ENCODE measurements at places on chromosomes 1 and 21.

DNA sequence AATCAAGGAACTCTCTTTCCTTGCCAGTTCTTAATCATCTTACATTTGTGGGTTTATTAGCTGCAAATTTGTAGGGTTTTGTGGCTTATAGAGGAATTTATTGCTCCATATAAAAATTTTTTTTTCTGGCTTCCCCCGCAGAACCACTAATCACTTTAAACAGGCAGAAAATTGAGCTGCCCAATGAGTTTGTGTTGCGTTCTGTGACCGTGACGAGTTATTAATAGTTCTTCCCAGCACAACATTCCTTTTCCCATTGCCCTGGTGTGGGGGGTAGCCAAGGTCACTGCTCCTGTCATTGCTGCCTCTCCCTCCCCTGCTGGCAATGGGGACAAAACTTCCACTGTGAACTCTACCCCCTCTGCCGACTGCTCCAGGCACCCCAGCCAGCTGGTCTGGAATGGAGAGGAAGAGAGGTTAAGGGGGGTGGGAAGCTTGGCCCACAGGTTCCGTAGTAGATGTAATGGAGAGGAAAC, 55.1 kb downstream of the UBE2T start:
- no peak overlapping the region for H3K4me3 ChIP-seq
- H3K27ac ChIP-seq: no peak overlapping the region
- no peak for DNase-seq
- H3K4me1 ChIP-seq: peaks cover 30% of the 10 kb centered on the region
- H3K27me3 ChIP-seq: peaks cover 66% of the 10 kb centered on the region
- H3K36me3 ChIP-seq: no peaks in the 10 kb centered on the region

- no peaks in the 10 kb centered on the region for H3K27me3 ChIP-seq
- no peak overlapping the region for H3K4me3 ChIP-seq
- H3K36me3 ChIP-seq: peaks cover 10% of the 10 kb centered on the region
- no peak overlapping the region for H3K27ac ChIP-seq
Observed at GRCh38 chr1:197683895-197684553, 91.3 kb downstream of the DENND1B start.

DNA sequence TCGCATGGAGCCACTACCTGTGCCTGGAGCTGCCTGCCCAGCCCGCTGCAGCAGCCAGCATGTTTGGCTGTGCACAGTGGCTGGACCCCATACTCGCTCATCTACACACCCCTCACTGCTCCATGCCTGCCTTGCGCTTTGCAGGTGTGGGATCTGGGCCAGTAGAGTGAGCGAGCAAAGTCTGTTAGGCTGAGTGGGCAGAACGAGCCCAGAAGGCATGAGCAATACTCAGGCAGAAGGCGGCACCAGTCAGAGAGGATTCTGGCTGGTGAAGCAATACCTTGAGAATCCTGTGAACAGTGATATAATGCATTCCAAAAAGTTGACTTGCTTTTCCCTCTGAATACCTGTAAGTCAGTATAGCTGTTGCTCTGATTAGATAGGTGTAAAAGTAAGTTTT, 816.4 kb downstream of the KCNT2 start:
- no peak overlapping the region for H3K27ac ChIP-seq
- H3K4me3 ChIP-seq: no peak overlapping the region
- no peaks in the 10 kb centered on the region for H3K36me3 ChIP-seq

DNA sequence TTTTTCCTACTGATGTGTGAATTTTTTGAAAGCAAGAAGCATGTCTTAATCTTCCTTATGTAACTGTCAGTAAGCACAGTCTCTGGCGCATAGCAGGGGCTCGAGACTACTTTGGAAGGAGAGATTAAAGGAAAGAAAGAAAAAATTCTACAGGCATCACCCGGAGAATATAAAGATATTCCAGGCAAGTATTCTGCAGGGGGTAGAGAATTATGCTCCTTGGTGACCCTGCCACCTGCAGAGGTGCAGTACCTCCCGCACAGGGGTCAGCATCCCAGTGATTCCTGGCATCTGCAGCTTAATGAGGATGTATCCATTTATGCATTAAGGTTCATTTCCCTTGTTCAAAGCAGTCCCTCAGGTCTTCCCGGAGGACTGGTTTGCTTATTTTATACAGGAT, 87.6 kb upstream of the WLS start:
- DNase-seq: no peak
- H3K27ac ChIP-seq: no peak overlapping the region

DNA sequence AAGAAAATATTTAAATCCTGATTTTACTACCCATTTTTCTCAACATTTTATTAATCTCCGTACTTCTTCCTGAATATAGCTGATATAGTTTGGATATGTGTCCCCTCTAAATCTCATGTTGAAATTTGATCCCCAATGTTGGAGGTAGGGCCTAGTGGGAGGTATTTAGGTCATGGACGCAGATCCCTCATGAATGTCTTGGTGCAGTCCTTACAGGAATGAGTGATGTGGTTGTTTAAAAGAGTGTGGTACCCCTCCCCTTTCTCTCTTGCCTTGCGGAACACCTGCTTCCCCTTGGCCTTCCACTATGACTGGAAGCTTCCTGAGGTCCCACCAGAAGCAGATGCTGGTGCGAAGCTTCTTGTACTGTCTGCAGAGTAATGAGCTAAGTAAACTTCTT, 17.5 kb downstream of the RNF115 start:
- H3K4me1 ChIP-seq: peaks cover 18% of the 10 kb centered on the region
- no peaks in the 10 kb centered on the region for H3K27me3 ChIP-seq
- no peak overlapping the region for H3K27ac ChIP-seq
- no peak for DNase-seq
- H3K36me3 ChIP-seq: peaks cover 4% of the 10 kb centered on the region

GRCh38 chr1:170310951-170311350, 165.2 kb downstream of the NTMT2 start:
- no peak overlapping the region for H3K4me3 ChIP-seq
- no peak overlapping the region for H3K27ac ChIP-seq
- no peaks in the 10 kb centered on the region for H3K36me3 ChIP-seq
- H3K4me1 ChIP-seq: peaks cover 40% of the 10 kb centered on the region
- no peaks in the 10 kb centered on the region for H3K27me3 ChIP-seq

GRCh38 chr1:232805269-232806185, at the start of gene MAP10:
MAP10 (plus strand) TSS chr1:232805416; CDS start chr1:232805450, 34 bp downstream.
- H3K4me3 ChIP-seq: peak within 1 kb of the TSS; percentile 83
- peak; percentile 72 for DNase-seq

DNA sequence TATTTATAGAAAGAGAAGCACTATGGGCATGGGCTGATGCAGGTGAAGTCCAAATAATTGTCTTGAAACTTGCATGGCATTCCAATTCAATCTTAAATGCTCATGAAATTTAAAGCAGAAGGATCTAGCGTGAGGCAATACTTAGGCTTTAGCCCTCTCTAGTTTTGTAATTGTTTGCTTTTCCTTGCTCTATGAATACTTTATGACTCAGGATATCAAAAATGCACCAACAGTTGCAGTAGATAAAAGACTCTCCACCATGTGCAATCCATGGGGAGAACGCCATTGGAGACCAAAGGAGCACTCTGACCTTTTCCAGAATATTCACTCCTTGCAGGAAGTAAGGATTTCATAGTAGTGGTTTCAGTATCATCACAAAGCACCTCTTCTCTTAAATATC, 436.4 kb downstream of the LRRIQ3 start:
- no peak overlapping the region for H3K4me3 ChIP-seq
- H3K4me1 ChIP-seq: no peaks in the 10 kb centered on the region
- no peak overlapping the region for H3K27ac ChIP-seq

DNA sequence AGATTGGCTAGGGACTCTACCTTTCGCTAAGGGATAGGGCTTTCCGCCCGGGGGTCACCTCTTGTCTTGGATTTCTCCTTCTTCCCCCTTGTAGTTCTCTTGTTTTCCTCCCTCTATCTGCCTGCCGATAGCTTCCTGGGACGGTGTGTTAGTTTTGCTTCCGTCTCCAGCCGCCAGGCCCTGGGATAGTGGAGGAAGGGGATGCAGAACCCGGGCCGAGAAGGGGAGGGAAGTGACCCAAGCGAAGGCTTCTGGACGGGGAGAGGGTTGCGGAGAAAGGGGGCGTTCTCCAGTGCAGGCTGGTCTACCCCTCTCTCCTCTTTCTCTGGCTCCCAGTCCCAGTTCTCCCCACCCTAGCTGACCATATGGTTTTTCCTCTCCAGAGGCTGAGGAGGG, 871 bp downstream of the TUFT1 start:
- peak overlapping the region; percentile 97 for H3K4me3 ChIP-seq
- no peak for DNase-seq

DNA sequence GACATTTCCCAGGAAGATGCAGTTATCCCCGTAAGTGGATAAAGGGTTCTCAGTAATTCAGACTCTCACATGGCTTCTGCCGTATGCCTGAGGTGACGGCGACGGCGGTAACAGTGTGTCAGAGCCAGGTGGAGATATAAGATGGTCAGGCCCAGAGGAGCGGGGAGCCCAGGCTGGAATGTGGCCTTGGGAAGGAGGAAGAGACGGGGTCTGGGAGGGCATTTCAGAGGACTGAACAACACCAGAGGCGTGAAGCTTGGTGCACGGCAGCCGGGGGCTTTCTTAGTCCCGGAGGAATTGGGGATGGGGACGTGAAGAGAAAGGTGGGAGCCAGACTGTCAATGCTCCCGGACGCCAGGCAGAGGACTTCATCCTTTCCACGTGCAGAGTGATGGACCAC, 1.0 kb downstream of the RER1 start:
- peaks cover 7% of the 10 kb centered on the region for H3K36me3 ChIP-seq
- H3K27ac ChIP-seq: peak overlapping the region; percentile 94
- peak overlapping the region; percentile 92 for H3K4me3 ChIP-seq
- no peaks in the 10 kb centered on the region for H3K27me3 ChIP-seq

GRCh38 chr1:219902951-219903350, 25.4 kb downstream of the SLC30A10 start:
- H3K27ac ChIP-seq: no peak overlapping the region
- no peaks in the 10 kb centered on the region for H3K36me3 ChIP-seq
- H3K4me1 ChIP-seq: no peaks in the 10 kb centered on the region

- DNase-seq: no peak
- peaks cover 9% of the 10 kb centered on the region for H3K4me1 ChIP-seq
- H3K27me3 ChIP-seq: peaks cover 95% of the 10 kb centered on the region
- H3K27ac ChIP-seq: no peak overlapping the region
- peak overlapping the region; percentile 83 for H3K4me3 ChIP-seq
Observed at GRCh38 chr1:90706437-90707362, 10.4 kb downstream of the BARHL2 start.

GRCh38 chr21:27085387-27085786, 118.5 kb upstream of the ADAMTS5 start:
- H3K27ac ChIP-seq: no peak overlapping the region
- H3K4me3 ChIP-seq: no peak overlapping the region
- no peaks in the 10 kb centered on the region for H3K36me3 ChIP-seq
- no peaks in the 10 kb centered on the region for H3K27me3 ChIP-seq
- no peaks in the 10 kb centered on the region for H3K4me1 ChIP-seq

DNA sequence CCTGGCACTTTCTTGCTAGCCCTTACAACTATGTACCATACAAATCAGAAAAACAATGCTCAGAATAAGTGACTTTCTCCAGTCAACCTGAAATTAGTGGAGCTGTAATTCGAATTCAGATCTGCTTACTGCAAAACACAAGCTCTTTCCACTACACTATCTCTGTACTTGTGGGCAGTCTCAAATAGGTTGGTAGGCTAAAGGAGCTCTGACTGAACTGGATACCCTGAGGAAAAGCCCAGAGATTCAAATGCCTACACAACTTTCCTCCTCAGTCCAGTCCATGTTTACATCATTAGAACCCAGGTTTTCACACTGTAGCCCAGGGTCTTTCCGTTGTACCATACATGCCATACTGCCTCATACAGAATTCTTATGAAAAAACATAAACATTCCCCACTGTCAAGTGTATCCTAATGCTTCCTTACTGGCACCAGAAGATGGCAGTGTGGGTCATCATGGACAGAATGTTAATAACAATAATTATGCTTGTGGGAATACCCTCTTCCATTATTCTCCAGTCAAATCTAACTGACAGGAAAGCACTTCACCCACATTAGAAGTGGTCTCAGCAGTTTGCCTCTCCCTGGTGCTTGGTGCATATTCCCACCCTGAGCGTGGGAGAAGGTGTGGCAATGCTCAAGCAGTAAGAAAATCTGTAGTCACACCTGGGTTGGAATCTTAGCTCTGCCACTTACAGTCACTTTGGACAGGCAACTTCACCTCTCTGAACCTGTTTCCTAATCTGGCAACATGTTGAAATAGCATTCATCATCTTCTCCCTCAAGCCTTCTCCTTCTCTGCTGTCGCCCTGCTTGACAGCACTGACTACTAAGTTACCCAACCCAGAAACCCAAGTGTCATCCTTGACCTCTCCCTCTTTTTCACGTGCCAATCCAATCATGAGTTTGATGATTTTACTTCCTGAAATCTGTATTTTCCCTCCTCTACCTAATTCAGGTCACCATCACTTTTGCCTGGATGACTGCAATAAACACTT, 14.4 kb upstream of the ZFYVE9 start:
- no peak for DNase-seq
- no peaks in the 10 kb centered on the region for H3K36me3 ChIP-seq

GRCh38 chr1:66834926-66835325, 33.9 kb upstream of the INSL5 start:
- DNase-seq: no peak
- H3K27ac ChIP-seq: no peak overlapping the region
- H3K36me3 ChIP-seq: peaks cover 4% of the 10 kb centered on the region
- H3K4me3 ChIP-seq: no peak overlapping the region
- no peaks in the 10 kb centered on the region for H3K4me1 ChIP-seq

GRCh38 chr1:236150311-236150955, 8.1 kb downstream of the GPR137B start:
- H3K36me3 ChIP-seq: peaks cover 11% of the 10 kb centered on the region
- peak overlapping the region; percentile 72 for H3K27ac ChIP-seq
- no peak overlapping the region for H3K4me3 ChIP-seq
- no peaks in the 10 kb centered on the region for H3K27me3 ChIP-seq
- H3K4me1 ChIP-seq: peaks cover 35% of the 10 kb centered on the region

GRCh38 chr1:54888080-54888733, 1.2 kb upstream of the DHCR24 start:
- no peaks in the 10 kb centered on the region for H3K27me3 ChIP-seq
- H3K4me3 ChIP-seq: peak overlapping the region; percentile 98
- H3K27ac ChIP-seq: peak overlapping the region; percentile 65
- no peak for DNase-seq

DNA sequence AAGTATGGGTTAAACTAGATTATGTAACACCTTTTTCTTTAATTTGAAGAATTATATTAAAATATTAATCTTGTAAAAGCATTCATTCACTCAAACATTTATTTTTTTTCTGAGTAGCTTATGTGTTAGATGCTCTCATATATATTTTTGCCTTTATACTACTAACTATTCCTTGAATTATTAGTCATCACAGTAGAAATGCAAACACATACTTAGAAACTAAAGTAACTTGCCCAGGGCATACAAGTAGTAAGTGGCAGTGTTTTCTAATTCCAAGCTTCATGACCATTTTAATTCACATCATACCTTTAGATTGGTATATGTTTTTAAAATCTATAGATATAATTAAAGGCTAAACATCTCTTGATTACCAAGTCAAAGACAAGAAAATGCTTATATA, 1271.0 kb downstream of the BRINP3 start:
- DNase-seq: no peak
- no peak overlapping the region for H3K4me3 ChIP-seq
- H3K27ac ChIP-seq: no peak overlapping the region
- no peaks in the 10 kb centered on the region for H3K27me3 ChIP-seq
- H3K36me3 ChIP-seq: no peaks in the 10 kb centered on the region
- H3K4me1 ChIP-seq: no peaks in the 10 kb centered on the region

GRCh38 chr1:58839147-58839795, 55.4 kb upstream of the JUN start:
- no peak for DNase-seq
- H3K4me1 ChIP-seq: peaks cover 21% of the 10 kb centered on the region
- H3K27ac ChIP-seq: no peak overlapping the region
- H3K27me3 ChIP-seq: no peaks in the 10 kb centered on the region
- H3K4me3 ChIP-seq: no peak overlapping the region
